ENCODE measurements at places on chromosomes 7 and 10.

DNA sequence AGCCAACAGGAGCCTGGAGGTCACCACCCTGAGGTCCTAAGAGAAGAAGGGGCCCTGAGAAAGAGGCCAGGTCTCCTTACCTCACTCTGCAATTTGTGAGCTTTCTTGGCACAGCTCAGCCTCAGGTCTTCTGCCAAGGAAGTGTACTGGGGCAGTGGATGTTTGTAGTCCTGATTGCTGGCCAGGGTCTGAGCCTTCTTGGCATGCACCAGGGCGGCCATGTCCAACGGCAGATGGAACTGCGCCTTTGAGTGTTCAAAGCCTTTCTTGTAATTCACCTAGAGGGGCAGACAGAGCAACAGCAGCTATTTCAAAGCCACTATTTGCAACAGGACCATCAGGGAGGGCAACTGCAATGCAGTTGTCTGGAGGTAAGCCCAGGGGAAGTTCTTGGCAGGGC lies 51.7 kb downstream of the NRAP start:
- DNase-seq = peak; percentile 29

GRCh38 chr10:101932183-101932582 lies 88.6 kb upstream of the KCNIP2 start:
- no peak for DNase-seq

- DNase-seq = no peak
Measured at GRCh38 chr7:156829669-156830336, 63.2 kb downstream of the LMBR1 start.

GRCh38 chr7:87774690-87775089 lies 101.5 kb downstream of the SLC25A40 start:
- no peak for DNase-seq

- DNase-seq = no peak
Measured at GRCh38 chr7:43508461-43508860, 74.4 kb upstream of the STK17A start.

GRCh38 chr7:106176414-106177299 lies 64.5 kb upstream of the SYPL1 start:
- peak; percentile 64 for DNase-seq

- DNase-seq = no peak
Measured at GRCh38 chr7:95691464-95691863, 80.9 kb upstream of the DYNC1I1 start.

DNA sequence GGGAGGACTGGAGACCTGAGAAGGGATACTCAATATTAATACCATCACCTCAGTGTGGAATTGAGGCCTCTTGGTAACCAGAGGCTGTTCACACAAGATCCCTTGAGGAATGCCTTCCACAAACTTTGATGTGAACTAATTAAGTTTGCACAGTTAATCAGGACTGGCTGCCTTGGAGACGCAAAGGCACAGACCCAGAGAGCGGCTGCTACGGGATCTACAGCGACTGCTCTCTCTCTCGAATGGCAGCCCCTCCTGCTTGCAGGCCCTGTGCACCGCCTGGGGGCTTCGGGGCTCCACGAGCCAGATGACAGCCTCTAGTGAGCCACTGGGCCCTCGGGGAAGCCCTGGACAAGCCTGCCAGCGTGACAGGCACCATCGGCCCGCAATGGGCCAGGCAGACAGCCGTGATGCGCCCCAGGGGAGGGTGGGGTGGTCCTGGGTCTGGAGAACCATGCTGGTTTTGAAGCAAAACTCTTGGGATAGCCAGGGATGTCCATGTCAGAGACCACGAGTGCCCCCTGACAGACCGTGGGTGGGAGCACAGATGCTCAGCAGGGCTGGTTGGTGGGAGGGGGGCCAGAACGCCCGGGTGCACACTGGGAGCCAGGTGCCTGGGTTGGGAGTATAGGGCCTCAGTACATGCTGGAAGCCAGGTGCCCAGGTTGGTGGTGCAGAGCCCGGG lies 195.6 kb downstream of the ELFN1 start:
- no peak for DNase-seq

- no peak for DNase-seq
Measured at GRCh38 chr7:6320791-6321190, 48.4 kb upstream of the CYTH3 start.

GRCh38 chr10:84997870-84998269 lies 669.5 kb downstream of the CCSER2 start:
- DNase-seq = no peak

- DNase-seq = no peak
Measured at GRCh38 chr10:119022846-119023552, 6.5 kb upstream of the NANOS1 start.

DNA sequence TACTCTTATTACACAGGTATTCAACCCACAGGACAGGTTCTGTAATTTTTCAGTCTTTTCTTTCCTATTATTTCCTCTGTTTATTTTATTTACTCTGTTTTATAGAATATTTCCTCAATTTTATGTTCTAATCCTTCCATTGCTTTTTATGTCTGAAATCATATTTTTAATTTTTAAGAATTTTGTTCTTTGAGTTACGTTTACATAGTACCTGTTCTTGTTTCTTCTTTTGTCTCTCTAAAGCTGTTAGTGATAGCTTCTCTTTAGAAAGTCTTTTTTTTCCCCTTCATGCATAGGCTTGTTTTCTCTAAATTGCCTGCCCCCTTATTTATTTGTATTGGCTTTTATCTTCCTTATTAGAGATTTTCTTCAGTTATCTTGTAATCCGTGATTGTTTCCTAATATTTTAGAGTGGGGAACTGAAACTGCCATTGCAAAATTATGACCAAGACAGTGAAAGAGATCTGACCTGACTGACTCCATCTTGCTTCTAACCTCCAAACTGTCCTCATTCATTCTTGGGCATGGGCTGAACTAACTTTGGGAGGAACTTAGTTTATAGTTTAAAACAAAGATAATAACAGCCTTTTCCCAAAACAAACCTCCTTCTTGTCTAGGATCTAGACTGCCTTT lies 187.6 kb downstream of the PFKFB3 start:
- DNase-seq = no peak

GRCh38 chr10:51733057-51733456 lies 33.7 kb upstream of the CSTF2T start:
- DNase-seq = no peak

DNA sequence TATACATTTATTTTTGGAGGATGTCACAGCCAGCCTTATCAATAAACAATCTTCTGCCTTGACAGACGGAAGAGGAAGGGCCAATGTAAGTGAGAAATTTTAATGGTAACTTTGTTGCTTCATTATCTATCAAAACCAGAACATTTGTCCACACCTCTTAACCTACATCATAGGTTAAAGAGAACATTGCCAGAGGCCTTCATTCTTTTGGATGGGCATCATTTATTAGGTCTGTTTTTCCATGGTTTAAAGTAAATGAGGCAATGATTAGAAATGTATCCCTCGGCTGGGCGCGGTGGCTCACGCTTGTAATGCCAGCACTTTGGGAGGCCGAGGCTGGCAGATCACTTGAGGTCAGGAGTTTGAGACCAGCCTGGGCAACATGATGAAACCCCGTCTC lies 29.5 kb upstream of the PAPSS2 start:
- no peak for DNase-seq

GRCh38 chr10:32891261-32891660 lies 66.8 kb downstream of the ITGB1 start:
- no peak for DNase-seq

DNA sequence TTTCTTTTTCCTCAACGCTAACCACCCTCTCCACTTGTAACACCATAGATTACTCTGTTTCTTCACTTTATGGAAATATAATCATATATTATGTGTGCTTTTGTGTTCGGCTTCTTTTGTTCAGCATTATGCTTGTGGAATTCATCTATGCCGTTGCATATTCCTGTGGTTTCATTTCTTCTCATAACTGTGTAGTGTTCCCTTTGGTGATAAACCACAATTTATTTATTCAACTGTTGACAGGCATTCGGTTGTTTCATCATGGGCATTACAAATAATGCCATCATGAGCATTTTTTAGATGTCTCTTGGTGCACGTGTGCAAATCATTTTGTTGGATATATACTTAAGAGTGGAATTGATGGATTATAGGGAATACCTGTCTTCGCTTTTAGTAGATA lies 12.1 kb downstream of the AVL9 start:
- DNase-seq = no peak

DNA sequence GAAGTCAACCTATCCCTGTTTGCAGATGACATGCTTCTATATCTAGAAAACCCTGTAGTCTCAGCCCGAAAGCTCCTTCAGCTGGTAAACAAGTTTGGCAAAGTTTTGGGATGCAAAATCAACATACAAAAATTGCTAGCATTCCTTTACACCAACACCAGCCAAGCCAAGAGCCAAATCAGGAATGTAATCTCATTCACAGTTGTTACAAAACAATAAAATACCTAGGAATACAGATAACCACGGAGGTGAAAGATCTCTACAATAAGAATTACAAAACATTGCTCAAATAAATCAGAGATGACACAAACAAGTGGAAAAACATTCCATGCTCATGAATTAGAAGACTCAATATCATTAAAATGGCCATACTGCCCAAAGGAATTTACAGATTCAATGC lies 50.4 kb upstream of the ZNF365 start:
- no peak for DNase-seq

GRCh38 chr7:106818736-106819135 lies 46.3 kb upstream of the PIK3CG start:
- DNase-seq = no peak

- no peak for DNase-seq
Measured at GRCh38 chr7:25314731-25315267, 86.5 kb upstream of the NPVF start.

DNA sequence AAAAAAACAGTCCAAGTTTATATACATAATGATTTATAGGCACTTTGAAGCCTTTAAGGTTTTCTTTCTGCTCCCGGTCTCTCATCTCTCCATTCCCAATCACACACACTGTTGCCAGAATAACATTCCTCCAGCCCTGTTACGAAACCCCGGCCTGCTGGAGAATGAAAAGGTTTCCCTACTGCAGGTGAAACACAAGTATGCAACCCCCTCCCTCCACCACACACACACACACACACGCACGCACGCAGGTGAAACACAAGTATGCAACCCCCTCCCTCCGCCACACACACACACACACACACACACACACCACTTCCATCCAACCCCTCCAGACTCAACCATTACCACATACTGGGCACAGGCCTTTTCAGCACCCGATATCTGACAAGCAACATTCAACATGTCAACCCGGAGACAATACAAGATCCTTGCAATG lies 87.5 kb downstream of the PARD3 start:
- DNase-seq = no peak

DNA sequence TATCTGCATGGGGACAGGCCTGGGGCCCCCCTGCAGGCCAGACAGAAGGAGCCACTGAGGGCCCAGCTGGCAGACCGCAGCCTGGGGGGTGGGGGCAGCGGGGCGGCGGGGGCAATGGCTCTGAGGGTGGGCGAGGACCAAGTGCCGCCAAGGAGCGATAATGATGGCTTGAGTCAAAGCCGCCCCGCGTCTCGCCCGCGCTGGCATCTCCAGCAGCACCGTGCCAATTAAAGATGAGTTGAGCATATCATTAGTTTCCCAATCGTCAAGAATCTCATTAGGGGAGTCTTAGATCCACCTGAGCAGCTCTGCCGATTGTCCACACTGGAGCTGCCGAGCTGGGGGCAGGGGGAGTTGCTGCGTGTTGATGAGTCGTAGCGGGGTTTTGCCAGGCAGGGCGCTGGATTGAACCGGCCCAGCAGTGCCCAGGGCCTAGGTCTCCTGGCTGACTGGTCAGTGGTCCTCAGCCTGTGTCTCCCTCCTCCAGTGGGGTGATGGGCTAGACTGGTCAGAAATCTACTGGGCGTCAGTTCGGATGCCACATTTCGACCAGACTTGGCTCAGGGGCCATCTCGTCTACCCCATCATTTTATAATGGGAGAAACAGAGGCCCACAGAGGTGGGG lies 41.0 kb upstream of the PSMG3 start:
- no peak for DNase-seq

GRCh38 chr7:138116141-138116540 lies 39.9 kb downstream of the AKR1D1 start:
- DNase-seq = no peak

GRCh38 chr10:49280001-49280408 lies 19.0 kb upstream of the C10orf71 start:
- DNase-seq = no peak

- DNase-seq = no peak
Measured at GRCh38 chr10:58268454-58268945, 462 bp upstream of the CISD1 start.

Measured in caudate nucleus (tissue), 63 donors.